A549 treated with Hydrocortisone at 1 μM for 4 hours (cell line): ENCODE measurements at places on chromosomes 2 and 18. TPM values are rescaled to one million over a fixed set of nuclear protein-coding genes. Genes with fewer than 3 reads are reported as not detected.

The FAM168B gene
- 73.2 to 96.4 TPM (median 86.4 TPM) in 5 replicates for total RNA-seq

The ACTG2 gene
- total RNA-seq = 0.20 to 0.39 TPM (median 0.25 TPM) in 5 replicates

The MROH2A gene
- total RNA-seq = 0.12 to 0.29 TPM (median 0.21 TPM) in 4 of 5 replicates, not detected in the other

The NEU2 gene
- total RNA-seq = not detected in 5 replicates

The MBP gene
- 15.4 to 19.0 TPM (median 16.9 TPM) in 5 replicates for total RNA-seq

The CKAP2L gene
- 12.3 to 18.6 TPM (median 14.4 TPM) in 5 replicates for total RNA-seq
